ENCODE measurements at places on chromosomes 6 and 20.

DNA sequence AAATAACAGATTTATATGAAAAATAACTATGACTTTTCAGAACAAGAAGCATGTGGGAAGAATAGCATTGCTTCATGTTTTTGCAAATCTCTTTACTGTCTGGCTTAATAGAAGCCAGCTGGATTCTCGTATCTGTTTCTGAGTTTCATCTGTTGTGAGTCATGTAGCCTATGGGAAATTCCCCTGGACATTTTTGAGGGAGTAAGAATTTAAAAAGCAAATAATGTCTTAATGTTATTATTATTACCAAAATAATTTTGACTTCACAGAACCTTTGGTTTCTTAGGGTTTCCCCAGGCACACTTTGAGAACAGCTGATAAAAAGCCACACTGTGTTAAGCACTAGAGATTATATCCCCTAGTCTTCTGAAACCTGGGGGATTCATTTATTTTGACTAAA is 75.8 kb downstream of the SYCP2L start:
- no peak for DNase-seq

DNA sequence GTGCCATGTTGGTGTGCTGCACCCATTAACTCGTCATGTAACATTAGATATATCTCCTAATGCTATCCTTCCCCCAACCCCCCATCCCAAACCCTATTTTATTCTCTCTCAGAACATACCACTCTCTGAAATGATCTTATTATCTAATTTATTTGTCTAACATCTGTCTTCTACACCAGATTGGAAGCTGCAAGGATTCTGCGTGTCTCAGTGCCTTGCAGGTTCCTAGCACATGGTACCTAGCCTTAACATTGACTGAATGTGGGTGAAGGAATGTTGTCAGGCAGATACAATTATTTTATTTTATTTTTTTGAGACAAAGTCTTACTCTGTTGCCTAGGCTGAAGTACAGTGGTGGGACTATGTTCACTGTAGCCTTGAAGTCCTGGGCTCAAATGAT is 124.9 kb downstream of the BCAS1 start:
- DNase-seq: no peak

DNA sequence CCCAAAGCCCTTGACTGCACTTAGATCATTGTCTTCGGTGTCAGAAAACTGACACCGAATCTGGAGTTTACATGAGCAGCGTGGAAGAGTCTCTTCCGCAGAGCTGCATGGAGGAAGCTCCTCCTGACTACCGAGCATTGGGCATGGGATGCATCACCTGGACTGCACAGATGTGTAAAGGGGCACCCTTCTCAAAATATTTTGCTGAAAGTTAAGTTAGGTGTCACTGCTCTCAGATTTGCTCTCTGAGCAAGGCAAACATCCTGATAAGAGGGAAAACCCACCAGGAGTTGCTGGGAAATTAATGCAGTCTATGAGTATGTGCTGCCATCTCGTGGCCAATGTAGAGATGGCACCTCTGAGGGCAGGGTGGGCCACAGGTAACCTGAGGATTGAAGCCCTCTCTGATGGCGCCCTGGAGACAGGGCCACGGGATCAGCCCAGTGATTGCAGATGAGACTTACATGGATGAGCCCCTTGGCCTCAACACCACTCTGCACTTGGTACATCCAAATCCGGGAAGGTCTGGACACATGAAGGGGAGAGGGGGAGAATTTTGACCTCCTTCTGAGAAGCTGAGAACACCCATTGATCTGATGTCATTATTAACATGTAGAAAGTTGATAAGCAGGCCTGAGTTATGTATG is 129.9 kb downstream of the LPA start:
- DNase-seq: peak; percentile 60

DNA sequence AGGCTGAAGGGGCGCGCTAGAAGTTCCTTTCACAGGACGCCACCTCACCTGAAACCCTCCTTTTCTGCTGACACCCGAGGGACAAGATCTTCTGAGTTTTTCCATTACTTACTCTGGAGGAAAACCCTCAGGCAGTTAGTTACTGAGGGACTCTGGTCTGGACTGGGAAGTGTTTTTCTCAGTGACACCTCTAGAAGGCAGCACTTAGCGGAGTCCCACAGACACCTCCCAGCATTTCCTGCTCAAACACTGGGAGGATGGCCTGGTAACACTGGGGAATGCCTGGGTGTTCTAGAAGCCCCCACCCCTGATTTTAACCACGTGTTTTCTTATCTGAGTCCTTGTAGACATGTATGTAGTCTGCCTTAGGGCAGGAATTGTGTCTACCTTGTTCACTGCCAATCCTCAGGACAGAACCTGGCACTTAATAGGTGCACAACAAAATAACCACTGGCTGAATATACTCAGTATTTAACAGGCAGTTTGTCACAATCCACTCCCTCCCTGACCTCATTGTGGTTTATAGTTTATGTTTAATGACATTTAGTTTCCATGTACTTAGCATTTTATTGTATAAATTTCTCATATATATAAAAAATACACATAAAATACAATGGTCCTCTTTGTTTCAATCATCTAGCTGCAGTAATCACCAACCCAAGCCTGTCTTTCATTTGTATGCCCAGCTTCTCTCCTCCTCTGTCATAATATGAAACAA is 4.8 kb downstream of the GSTA3 start:
- no peak for DNase-seq

DNA sequence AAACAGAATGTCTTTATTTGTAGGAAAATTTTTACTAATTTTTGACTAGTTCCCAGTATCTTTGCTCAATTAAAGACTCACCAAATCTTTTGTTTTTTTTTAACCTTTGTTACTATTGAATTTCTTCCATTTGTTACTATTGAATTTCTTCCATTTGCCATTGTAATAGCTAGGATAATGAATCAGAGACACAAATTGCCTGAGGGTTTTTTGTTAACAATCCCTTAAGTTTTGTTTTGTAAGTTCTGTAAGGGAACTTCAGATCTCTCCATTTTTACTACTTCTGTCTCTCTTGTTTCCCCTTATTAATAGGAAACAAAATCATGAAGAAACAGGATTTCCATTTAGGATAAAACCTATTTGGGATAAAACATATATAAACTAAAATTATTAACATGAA is 104.3 kb downstream of the MAP3K4 start:
- no peak for DNase-seq

- DNase-seq: peak; percentile 50
Observed at GRCh38 chr20:10427060-10427692, 6.8 kb downstream of the MKKS start.

DNA sequence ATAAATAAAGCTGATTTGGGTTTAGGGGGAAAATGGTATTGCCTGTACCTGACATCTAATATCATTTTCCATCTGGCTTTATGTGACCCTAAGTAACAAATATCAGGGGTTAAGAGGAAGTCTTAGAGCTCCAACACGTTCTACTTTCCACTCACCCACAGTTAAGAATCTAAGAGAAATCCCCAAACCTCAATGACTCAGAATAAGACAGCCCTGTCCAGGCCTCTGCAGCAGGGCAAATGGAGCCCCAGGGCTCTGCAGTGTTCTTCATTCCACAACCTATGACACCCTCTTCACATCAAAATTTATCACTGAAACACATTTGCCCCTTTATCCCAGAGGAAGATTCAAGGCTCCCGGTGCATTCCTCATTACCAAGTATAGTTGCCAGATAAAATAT is 20.3 kb upstream of the TENT5A start:
- DNase-seq: no peak

DNA sequence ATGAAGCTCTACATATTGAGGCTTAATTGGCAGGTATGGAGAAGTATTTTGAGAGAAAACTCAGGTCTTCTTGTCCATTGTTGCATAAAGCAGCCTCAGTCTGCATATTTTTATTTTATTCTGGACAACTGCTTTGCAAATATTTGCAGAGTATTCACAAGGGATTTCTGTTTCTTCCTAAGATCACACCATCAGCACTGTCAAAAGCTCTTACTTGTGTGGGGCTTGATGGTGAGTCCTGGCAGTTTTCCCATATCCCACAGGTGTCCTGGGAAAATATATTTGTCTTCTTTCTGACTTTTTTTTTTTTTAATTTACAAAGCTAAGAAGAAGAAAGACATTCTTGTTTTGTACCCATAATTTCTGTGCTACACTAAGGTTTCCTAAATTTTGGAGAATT is 16.9 kb upstream of the MLIP start:
- no peak for DNase-seq

- DNase-seq: no peak
Observed at GRCh38 chr20:24672181-24672880, 202.9 kb downstream of the SYNDIG1 start.

GRCh38 chr20:57420571-57421252 is 29.5 kb downstream of the RBM38 start:
- DNase-seq: no peak

GRCh38 chr6:73664701-73665100 is 10.9 kb upstream of the SLC17A5 start:
- no peak for DNase-seq
